ENCODE measurements at places on chromosomes 5 and 9.

DNA sequence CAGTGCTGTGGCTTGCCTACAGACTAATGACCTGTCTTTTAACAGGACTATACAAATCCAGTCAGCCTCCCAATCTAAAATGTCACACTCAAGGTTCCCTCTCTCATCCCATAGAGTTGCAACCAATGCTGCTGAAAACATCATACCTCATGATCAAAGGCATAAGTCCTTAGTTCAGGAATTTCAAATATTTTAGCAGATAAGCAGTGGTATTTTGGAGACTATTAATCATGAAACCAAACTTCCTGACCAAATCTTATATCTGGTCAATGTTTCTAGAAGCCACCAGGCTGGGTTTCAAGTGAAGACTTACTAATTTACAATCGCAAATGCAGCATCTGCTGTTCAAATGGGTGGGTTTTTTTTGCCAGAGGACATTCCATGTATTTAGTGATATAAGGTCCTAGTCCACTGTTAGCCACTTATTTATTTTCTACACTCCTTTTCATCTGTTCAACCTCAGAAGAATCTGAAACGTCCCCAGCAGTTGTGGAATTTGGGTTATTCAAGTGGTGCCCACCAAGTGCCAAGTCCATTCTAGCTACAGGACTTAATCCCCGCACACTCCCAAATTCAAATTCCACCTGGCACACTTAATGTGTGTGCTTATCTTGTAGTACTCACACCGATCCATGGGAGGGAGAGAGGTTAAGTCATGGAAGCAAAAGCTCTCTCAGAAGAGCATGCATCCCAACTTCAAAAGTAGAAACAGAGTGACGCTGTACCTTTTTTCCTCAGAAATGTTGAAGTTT, 5.8 kb downstream of the TAS2R1 start:
- DNase-seq: no peak

GRCh38 chr9:1458503-1458902, 408.3 kb downstream of the DMRT2 start:
- no peak for DNase-seq

DNA sequence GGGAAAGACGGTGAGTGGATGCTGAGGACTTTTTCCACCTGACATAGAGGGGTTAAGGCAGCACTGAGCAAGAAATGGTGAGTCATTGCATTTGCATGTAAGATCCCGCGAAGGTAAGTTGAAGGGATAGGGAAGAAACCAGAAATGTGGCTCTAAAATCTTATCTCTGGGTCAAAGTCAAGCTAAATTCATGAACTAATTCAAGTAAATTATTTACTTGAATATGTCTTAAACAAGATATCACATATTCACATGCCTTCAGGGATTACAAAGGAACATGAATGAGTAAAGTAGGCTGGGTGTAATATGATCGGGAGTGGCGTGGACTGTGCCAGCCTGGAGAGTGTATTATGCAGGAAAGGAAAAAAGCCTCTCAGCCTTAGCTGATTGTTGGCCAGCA, 74.4 kb upstream of the EQTN start:
- DNase-seq: no peak

- no peak for DNase-seq
Measured at GRCh38 chr5:178349625-178350353, 117.2 kb upstream of the PHYKPL start.

DNA sequence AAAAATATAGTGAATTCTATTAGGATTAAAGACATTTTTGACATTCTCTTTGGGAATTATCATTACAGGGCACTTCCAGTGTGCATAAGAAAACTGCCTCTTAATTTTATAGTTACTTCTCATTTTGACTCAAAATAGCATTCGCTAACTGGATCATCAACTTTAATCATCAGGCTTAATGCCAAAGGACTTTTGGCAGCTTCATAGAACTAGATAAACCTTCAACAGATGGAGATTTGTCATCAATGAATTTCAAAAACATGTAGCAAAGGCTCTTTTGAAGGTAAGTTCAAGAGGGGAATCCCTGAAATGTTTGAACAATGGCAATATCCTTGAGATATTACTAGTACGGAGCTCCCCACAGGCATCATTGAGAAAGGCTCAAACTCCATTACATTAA, 447.2 kb downstream of the PDE4D start:
- no peak for DNase-seq

DNA sequence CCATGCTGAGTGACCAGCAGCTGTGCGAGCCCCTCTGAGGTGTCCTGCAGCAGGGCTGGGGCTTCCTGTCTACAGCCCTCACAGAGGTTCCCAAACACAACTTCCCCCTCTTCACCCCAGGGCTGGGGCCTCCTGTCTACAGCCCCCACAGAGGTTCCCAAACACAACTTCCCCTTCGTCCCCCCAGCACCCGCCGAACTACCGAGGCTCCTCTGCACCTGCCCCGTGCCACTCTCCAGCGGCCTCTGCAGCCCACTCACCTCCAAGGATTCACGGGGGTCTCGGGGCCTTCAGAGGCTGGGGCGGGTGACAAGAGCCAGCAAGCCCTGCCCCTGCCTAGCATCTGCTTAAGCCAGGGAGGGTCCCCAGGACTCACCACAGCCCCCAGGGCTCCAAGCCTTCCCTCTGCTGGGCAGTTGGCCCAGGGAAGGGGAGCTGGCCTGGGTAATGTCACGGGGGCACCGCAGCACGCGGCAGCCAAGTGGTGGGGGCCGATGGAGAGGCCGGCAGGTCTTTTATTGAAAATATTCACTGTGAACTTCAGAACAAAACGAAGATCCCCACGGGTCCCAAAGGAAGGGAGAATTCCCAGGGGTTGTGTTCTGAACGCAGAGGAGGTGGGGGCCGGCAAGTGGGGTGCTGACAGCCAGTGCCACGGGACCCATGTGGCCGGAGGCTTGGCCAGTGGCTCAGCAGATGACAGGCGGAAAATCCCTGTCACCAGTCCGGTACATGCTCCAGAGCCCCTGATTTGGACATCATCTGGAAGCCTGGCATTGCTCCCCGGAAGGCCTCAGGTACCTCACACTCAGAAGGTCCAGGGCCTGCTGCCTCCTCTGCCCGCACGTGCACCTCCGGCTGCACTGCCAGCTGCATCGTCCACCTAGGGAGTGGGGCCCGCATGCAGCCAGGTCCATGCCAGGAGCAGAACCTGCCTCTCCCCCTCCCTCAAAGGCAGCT, 125.3 kb downstream of the ADAMTS2 start:
- DNase-seq: no peak

- no peak for DNase-seq
Measured at GRCh38 chr9:132864691-132865090, 13.4 kb downstream of the AK8 start.

DNA sequence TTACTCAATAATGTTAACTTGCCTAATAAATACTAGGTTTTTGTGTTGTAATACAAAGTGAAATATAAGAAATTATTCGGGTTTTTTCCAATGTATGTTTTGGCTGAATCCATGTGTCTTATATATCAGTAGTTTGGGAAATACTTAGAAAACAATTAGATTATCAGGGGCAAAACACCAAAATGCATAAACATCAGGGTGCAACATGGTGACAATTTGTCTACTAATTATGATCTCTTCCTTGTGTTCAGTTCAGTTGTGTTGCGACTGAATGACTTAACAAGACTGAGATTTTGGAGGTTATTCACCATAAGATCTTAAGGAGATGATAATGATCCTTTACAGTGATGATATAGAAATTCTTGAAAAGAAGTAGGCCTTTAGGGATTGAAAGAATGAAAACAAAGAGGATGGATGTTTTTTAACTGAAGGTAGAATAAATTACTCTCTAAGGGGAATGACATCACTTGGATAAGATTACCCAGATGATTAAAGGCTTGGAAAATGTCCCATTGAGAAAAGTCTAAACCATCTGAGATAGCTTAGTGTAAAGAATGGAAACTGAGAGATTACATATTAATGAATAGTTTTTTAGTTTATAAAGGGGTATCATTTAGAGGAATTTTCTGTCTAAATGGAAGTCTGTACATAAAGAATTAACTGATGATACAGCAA, 415.8 kb downstream of the SPATA31D1 start:
- DNase-seq: no peak

- DNase-seq: no peak
Measured at GRCh38 chr5:10639846-10640368, 76.0 kb downstream of the ANKRD33B start.

GRCh38 chr5:82106207-82106606, 134.4 kb downstream of the ATG10 start:
- DNase-seq: no peak

GRCh38 chr9:127097683-127098082, 24.8 kb downstream of the ANGPTL2 start:
- DNase-seq: no peak

DNA sequence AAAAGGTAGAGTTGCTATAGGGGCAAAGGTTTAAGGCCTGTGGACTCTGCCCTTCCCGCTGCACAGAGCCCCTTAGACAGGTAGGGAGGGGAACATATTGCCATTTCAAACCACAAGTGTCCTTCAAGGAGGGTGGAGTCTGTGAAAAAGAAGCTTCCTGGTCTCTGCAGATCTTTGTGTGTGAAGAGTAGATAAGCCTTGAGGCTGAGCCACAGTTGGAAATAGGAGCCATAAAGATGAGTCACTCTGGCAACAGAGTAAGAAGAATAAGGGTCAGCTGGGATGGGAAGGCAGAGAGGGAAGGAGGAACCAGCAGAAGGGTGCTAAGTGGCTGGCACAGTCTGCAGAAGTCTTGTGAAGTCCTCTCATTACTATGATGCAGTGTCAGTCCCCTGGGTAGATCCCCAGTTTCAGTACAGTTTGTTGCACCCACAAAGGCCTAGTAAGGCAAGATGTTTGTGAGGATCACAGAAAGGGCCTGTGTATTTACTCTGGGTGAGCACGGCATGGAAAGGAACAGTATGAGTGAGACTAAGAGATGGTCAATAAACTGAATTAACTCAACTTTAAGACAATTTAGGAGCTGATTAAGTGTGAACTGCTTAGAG, 18.1 kb downstream of the GRXCR2 start:
- peak; percentile 92 for DNase-seq

DNA sequence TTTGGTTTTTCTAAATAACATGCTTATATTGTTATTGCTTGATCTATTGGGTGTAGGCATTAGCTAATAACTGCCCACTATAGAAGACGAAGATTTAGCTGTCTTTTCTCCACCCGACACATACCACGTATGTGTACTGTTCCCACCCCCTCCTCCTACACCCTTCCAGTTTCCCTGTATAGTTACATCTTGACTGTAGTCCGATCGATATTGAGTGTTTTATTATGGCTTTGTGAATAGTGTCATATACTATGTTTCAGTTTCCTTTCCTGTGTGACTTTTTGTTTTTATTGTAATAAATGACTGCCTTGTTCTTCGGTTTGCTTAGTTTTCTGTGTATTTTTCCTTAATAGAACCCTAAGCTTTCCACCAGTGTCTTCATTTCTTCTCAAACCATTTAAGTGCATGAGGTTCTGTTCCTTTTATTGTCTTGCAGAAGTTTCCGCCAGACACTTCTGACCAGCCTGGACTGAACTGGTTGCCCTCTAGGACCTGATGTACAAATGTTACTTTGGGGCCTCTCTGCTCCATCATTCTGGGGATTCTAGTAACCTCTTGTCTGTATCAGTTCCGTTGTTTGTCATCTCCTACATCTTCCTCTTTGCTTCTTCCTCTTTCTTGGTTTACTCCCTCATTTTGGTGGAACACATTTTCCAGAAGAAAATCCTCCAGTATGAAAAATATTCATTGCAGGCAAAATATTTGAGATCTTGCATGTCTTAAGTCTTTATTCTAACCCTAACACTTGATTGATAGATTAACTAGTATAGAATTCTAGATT, 61.8 kb downstream of the PRKACG start:
- no peak for DNase-seq

DNA sequence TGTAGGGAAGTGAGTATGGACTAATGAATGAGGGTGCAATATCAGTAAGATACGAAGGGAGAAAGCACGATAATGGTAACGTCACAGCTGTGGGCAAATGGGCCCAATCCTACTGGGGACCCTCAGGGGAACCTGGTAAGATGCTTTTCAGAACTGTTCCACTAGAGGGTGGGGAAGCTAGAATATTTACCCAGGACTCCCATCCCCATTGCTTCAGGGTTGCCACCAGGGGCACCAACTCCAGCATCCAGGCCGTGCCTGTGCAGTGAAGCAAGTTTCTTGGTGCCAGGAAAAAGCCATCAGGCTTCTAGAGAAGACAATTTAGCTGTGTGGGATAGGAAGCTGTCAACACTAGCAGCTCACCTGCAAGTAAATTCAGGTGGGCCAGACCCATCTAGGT, 409.3 kb downstream of the AGTPBP1 start:
- no peak for DNase-seq

DNA sequence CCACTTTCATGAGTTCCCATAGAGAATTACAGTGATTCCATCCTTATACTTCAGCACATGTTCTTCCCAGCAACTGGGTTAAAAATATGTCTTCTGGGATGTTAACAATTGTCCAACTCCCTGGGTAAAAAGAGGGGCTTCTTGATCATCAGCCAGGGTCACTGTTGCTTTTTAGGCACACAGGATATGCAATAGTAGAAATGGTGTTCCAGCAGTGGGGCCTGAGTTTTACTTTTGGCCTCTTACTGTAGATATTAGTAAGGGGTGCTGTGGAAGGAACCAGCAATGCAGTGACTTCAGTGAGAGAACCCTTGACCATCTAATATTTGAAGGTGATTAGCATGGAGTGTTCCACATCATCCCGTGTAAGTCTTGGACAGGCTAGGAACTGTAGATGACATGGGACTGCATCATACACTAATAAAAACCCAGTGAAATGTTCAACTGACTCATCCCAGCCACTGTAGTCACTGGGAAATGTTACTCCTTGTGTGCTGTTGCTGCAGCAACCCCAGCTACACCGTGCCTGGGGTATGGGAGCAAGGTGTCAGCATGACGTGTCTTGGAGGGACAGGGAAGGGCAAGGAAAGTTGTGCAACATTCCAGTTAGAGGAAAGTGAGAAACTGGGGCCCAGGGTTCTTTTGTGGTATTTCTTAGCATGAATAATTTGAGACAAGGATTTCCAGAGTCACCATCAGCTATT, 610.9 kb downstream of the RAB3C start:
- no peak for DNase-seq

DNA sequence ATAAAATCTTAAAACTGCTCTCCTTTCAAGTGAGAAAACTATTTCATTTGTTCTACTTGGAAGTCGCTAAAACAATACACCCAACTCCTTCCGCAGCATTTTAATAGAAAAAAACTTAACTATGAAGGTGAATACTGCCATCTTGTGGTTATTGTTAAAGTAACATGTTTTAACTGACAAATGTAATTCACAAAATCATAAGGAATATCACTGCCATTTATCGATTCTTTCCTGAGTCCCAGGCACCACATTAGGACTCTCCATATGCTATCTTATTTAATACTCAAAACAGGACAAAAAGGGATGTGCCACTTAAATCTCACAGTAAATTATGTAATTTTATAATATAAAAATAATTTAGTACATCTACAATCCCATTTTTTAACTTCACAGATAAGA, 130.5 kb upstream of the ITGA1 start:
- peak; percentile 30 for DNase-seq

GRCh38 chr5:156414391-156414790, 87.4 kb downstream of the SGCD start:
- DNase-seq: no peak

GRCh38 chr5:167889276-167889675, 402.2 kb upstream of the WWC1 start:
- no peak for DNase-seq
